Hematopoietic multipotent progenitor cell treated with erythropoietin and hydrocortisone succinate and interleukin-3 and kit ligand, for 4 days (in vitro differentiated cells): ENCODE measurements at places on chromosomes 1 and 21.

DNA sequence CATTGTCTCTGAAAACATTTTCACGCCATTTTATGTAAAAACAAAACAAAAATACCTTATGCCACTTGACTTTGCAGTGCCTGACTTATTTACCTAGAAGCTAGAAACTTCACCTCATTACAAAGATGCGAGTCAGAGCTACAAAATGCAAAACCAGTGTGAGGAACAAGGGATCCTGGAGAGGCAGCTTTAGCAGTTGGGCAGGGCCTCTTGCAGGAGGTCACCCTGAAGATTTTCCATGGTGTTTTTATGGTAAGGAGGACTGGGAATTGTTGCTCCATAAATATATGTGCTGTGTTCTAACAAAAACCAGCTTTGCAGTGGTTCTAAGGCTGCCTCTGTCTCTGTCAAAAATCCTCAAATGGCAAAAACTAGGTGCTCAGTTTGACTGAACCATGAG lies 36.4 kb upstream of the TARBP1 start:
- DNase-seq: no peak

GRCh38 chr21:41906770-41907169 lies 27.6 kb upstream of the PRDM15 start:
- DNase-seq: no peak

DNA sequence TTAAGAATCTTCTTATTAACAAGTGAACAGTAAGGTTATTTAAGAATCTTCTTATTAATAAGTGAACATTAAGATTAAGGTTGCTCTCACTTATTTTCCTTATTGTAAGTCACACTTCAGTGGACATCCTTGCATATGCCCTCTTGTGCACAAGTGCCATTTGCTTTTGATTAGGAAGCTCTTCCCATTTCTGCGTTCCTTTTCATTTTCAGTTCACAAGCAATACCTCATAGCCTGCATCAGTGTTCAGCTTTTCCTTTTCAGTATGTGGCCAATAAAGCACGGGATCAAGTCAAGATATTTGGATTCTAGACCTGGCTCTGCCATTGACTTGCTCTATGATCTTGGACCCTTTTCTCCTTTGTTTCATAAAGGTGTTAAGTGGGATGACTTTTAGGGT lies 158.7 kb downstream of the DISP1 start:
- DNase-seq: no peak

- peak; percentile 45 for DNase-seq
Observed at GRCh38 chr1:117596023-117596720, 9.7 kb upstream of the TENT5C start.

- DNase-seq: no peak
Observed at GRCh38 chr21:41678016-41678923, 88.6 kb downstream of the RIPK4 start.

GRCh38 chr1:60875138-60875537 lies 207.2 kb upstream of the NFIA start:
- DNase-seq: no peak

GRCh38 chr1:221751226-221751887 lies 9.5 kb upstream of the DUSP10 start:
- peak; percentile 60 for DNase-seq

GRCh38 chr1:32400876-32401631 lies 6.8 kb upstream of the BSDC1 start:
- DNase-seq: peak; percentile 80

DNA sequence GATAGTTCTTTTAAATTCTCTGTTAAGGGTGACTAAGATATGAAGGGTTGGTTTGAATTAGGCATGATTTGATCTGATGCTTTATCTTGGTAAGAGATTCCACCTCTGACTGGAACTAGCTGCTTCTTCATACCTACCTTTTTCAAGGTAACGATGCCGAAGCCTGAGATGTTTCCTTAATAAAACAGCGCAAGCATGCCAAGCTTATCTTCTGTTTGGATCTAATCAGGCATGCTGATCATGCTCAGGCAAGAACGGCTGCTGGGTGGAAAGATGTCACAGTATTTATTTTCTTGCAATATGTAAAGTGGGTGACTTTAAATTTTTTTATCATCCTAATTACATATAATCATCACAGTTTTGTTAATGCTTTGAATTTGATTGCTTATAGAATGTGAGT lies 148.7 kb downstream of the ADGRL2 start:
- no peak for DNase-seq

GRCh38 chr21:44463724-44464123 lies 8.4 kb downstream of the LRRC3 start:
- DNase-seq: no peak

DNA sequence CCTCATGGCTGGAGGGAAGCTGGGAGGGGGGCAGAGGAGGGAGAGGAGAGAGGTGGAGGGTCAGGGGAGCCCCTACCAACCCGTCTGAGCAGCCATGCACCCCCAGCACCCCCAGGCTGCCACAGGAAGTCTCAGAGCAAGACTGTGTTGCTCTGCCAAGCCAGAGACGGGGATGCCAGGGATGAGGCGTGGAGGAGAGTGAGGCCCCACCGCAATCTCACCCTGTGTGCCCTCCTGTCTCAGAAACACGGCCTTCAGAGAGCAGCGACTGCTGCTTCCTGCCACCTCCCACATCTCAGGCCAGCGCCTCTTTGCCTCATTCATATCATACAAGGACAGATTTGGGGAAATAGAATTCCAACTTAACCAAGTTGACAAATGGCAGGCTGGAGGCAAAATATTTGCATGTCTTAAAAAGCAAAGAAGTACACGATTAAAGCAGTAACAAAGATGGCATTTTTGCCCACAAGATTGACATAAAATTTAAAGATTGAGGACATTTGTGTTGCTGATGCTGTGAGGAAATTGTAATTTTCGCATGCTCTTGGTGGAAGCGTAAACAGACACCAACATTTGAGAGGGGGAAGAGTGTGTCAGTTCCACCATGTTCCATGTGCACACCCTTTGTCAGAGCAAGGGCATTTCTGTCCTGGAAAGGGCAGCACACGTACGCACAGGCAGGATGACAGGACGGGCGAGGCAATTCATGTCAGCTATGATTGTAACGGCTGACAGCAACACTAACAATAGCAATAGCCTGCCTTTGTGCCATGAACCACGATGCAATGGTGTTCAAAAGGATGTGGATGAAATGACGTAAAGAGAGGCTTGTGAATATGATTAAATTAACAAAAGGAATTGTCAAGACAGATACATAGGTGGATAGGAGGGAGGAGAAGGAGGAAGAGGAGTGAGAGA lies 59.0 kb upstream of the BACE2 start:
- peak; percentile 47 for DNase-seq

GRCh38 chr1:221598122-221598521 lies 143.8 kb downstream of the DUSP10 start:
- no peak for DNase-seq

GRCh38 chr1:27956761-27957160 lies 3.0 kb upstream of the XKR8 start:
- DNase-seq: no peak
